ENCODE measurements at places on chromosomes 11 and 22.

DNA sequence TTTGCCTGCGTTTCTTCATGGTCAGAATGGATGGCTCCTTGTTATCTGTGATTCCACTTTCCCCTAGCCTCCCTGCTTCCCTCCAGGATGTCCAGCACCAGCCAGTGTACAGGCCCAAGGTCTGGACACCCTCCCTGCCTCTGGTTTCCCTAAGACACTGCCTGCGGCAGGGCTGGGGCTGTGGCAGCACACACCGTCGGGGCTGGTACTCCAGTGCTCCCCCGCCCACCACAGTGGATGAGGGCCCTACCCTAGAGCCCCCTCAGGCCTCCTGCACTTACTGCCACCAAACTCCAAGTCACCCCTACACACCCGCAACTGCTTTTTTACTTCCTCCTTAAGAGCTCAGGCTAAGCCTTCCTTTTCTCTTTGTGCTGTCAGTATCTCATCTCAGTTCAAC lies 28.9 kb downstream of the ZNF214 start:
- no peak for DNase-seq

GRCh38 chr11:15006139-15006759 lies 34.1 kb upstream of the CALCA start:
- DNase-seq: peak; percentile 66

DNA sequence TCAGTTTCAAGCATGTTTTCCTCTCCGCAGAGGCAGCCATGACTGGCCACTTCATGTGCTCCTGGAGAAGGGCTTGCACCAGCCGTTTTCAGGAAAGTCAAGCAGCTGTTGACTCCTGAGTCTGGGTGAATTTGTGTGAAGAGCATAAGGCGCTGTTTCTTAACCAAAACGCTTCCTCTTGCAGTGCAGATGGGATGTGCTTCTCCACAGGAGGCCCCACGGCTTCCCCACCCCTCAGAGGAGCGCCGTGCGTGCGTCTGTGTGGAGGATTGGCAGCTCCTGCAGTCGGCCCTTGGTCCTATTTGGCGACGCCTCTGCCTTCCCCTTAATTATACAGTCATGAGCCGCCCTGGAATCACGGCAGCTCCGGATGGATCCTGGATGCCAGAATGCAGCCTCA lies 54.1 kb upstream of the B3GAT1 start:
- DNase-seq: no peak

- no peak for DNase-seq
Measured at GRCh38 chr11:36399236-36399635, 103.1 kb downstream of the PRR5L start.

DNA sequence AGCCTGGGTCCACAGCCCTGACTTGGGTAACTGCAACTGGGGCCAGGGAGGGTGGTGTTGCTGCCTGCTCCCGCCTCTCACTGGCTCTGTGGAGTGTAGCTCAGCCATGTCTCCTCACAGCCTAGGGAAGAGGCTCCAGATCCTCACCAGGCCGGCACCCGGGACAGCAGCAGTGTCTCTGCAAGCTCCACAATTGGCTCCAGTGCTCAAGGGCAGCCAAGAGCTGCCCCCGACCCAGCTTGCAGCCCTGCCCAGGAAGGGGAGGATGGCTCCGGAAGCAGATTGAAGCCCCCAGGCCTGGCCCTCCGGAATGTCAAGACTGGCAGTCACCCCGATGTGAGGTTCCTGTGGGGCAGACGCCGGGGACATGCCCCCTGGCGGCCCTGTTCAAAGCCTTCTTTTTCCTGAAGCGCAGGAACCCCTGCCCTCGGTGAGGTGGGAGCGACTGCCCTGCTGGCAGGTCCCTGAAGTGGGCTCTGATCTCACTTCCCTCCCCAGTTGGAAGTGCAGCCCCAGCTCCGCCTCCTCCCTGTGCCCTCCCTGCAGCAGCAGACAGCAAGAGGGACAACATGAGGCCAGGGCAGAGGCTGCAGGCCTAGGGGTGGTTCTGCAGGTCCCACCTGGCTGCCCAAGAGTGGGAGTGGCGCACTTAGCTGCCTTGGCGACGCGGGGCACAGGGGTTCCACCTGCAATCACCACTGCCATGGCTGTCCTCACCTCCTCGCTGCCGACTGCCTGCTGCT lies 816.2 kb upstream of the LUZP2 start:
- DNase-seq: no peak

DNA sequence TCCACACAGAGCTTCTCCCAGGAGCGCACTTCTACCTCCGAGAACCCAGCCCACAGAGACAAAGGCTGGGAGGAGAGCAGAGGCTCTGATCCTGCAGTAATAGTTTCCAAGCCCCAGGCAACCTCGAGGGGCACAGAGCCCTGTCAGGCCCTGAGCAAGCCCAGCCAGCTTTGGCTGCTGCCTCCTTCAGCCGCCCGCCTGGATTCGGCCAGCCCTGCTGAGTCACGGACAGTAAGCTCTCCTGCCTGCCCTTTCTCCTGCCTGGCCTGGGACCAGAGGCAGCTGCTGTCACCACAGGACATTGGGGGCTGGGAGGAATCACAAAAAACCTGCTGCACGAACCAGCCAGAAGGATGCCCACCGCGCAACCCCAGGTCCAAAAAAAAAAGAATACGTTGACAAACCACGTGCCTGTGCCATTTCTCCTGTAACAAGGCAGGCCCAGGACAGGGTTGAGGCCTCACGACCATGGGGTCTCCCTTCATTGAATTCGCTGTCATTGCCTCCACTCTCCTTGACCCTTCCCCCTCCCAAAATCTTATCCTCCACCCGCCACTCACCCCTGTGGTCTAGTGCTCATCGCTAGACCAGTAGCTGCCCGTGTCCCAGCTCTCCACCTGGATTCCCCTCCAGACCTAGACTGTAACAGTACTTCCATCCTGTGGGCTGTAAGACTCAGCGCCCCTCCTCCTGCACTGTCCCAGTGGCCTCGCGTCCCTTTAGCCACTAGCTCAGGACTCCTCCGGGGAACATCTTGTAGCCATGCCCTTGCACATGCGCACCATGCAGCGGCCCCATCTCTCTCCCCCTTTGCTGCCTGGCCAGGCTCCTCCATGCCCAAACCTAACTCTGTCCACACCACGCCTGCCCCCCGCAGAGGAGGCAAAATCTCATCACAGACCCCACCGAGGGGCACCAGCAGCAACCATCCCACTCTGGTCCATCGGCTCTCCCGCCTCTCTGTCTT lies 7.4 kb upstream of the SLC22A12 start:
- DNase-seq: no peak

DNA sequence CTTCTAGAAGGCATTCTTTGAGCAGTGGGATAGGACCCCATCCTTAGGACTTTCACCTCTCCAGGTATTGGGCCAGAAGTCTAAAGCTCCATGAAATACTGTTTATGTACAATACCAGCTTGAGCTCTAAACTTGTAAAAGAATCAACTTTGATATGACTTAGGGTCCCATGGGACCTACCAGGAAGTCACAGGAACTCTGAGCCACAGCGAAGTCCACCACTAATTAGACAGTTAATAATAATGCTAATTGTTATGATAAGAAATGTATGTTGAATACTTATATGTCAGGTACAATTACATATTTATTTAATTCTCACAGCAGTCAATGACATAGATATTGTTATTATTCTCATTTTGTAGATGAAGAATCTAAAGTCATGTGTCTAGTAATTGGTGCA lies 35.3 kb downstream of the STIM1 start:
- no peak for DNase-seq

- DNase-seq: no peak
Measured at GRCh38 chr11:72263361-72263760, 19.4 kb upstream of the PHOX2A start.

GRCh38 chr11:104206936-104207335 lies 43.0 kb upstream of the PDGFD start:
- DNase-seq: no peak

GRCh38 chr11:65014726-65015227 lies 817 bp downstream of the ARL2 start:
- DNase-seq: no peak

DNA sequence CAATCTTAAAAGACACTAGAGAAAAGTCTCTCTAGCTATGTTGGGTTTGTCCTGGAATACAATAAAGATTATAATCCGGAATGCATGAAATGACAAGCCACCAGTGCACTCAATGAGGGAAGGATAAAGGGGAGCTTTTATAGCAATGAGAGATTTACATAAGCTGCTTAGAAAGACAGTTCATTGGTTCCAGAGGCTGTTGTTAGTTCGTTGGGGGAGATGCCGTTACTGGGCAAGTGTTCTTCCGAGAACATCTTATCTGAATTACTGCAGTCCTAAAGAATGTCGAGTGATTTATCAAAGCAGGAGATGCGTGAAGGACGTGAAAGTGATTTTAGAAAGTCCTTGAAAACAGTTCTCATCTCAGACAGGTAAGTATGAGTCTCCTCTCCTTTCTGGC lies 33.6 kb downstream of the SYN3 start:
- no peak for DNase-seq

- no peak for DNase-seq
Measured at GRCh38 chr11:96126917-96127595, 203.1 kb upstream of the MTMR2 start.

GRCh38 chr11:71406681-71407080 lies 41.5 kb downstream of the DHCR7 start:
- no peak for DNase-seq

DNA sequence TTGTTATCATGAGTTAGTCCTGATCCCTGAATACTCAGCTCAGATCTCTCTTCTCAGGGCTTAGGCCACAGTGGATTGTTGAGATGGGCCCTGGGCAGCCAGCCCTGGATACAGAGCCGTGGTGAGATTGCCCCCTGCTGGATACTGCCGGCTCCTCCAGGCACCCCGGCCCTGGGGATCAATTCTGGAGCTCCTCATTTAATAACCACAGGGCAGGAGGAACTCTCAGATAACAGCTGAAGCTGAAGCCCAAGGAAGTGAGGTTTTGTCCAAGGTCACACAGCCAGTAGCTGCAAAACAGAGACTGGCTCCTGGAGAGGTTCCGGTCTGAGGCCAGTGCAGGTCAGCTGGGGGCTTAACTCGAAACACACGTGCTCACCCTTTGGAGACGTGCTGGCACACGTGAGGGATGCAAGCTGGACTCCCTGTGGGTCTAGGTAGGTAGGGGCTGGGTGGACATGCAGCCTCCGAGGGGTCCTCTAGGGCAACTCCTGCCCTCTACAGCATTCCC lies 16.0 kb downstream of the USH1C start:
- peak; percentile 63 for DNase-seq

DNA sequence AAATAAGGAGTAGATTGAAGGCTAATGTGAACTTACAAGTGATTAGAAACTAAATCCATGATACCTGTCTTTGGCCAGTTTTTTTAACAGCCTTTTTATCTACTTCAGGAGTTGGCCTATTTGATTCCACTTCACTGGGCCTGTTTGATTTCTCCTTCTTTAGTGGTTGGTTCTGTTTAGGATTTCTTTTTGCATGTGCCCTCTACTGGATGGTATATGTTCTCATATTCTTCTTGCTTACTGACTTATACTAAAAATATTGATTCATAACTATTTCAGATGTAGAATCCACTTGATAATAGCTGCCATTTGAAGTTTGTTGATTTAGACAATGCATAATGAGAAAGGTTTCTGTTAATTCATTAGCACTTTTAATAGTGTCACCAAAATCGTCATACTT lies 53.9 kb downstream of the USP47 start:
- no peak for DNase-seq

- no peak for DNase-seq
Measured at GRCh38 chr22:28883657-28883916, 215 bp downstream of the ZNRF3 start.

DNA sequence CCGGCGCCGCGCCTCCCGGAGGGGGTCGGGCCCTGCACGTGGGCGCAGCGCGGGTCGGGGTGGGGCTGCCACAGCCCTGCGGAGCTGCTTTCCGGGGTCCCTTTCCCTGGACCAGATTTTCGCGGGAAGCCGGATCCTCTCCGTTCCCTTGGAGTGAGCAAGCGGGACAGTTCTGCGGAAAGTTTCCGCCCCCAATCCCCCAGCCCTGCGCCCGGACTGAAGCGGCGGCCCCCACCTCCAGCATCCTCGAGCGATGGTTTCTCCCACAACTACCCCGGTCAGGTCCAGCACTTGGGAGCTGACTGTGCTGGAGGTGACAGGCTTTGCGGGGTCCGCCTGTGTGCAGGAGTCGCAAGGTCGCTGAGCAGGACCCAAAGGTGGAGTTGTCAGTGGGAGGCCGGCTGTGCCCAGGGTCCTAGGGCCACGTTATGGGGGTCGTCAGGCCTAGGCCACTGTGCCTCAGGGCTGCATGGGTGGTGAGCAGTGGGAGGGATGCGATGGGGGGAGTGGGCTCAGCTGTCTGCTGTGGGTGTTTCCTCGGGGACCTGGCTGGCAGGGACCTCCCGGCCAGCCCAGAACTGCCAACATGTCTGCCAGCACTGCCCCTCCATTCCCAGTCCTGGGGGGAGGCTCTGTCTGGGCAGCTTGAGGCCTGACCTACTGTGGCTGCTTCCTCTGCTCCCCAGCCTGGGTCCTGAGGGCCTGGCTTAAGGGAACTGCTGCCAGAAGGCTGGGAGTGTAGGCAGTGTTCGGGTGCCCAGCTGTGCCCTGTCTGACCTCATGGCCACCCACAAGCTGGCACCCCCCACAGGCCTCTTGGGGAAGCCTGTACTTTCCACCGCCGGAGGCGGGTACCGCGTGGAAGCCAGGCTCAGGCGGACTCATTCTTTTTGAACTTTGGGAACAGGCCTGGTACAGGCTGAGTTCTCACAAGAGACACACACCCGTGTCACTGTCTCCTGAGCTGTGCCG lies 726 bp downstream of the ST3GAL4 start:
- DNase-seq: no peak

DNA sequence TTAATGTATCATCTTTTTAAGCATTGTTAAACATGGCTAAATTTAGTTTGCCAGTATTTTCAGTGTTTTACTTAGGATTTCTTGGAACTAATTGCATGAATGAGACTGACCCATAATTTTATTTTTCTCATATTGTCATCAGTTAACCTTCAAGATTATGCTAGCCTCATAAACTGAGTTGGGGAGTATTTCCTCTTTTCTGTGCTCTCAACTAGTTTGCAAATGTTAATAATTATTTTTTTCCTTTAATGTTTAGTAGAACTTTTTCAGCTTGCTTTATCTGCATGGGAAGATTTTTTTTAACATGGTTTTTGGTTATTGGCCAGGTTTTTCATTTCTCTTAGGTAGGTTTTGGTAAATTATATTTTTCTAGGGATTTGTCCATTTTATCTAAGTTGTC lies 235.4 kb upstream of the SESN3 start:
- no peak for DNase-seq

- DNase-seq: no peak
Measured at GRCh38 chr11:97856666-97857065, 1164.1 kb upstream of the CNTN5 start.

- no peak for DNase-seq
Measured at GRCh38 chr11:45113807-45114206, 32.6 kb upstream of the PRDM11 start.

DNA sequence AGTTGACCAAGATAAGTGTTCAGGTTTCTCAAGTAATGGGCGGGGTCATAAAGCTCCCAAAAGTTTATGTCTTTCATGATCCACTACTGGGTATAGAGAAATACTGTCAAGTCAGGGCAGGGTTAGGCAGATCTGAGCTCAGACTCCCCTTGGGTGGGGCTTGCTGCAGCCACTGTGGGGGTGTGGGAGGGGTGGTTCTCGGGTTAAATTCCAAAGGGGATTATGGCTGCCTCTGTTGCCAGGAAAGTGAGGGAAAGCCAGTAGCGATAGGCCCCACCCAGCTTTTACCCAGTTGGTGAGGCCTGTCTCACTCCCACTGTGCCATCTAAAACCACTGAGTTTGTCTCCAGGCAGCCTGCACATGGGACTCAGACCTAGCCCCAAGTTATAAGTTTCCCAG lies 37.8 kb downstream of the DLG2 start:
- no peak for DNase-seq

All from NCI-H526 treated with DMSO at 0.1 percent for 48 hours (cell line).